Left renal pelvis (tissue), 4 donors: ENCODE measurements at places on chromosomes 3 and 15.

GRCh38 chr15:30941520-30941919, 37.8 kb downstream of the FAN1 start:
- DNase-seq: no peak

- DNase-seq: no peak
Measured at GRCh38 chr3:89525609-89526008, 418.2 kb downstream of the EPHA3 start.

DNA sequence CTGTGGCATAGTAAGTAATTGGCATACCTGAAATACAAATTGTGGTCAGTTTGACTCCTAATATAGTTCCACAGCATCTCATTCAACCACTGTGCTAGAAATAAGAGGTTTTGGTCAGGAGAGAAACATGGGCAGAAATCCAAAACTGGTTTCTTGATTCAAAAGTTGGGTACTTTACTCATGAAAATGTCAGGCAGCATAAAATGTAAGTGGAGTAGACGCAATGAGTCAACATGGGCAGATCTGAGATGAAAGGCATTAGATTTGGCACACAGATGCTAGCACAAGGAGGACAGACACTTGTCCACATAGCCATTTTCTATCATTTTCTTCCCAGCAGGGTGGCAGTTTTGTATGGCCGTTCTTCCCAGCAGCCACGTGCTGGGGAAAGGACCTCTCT, 255.8 kb upstream of the CDIN1 start:
- DNase-seq: no peak

- no peak for DNase-seq
Measured at GRCh38 chr3:14141144-14141543, 16.3 kb downstream of the TMEM43 start.

DNA sequence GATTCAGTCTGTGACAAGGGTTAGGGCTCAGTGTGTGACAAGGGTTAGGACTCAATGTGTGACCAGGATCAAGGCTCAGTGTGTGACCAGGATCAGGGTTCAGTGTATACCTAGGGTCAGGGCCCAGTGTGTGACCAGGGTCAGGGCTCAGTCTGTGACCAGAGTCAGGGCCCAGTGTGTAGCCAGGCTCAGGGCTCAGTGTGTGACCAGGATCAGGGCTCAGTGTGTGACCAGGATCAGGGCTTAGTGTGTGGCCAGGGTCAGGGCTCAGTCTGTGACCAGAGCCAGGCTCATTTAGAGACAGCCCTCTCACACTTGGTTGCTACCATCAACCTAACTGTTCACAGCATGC, 24.2 kb downstream of the LOXL1 start:
- DNase-seq: no peak

- DNase-seq: no peak
Measured at GRCh38 chr15:29424118-29424517, 154.5 kb upstream of the NSMCE3 start.

- no peak for DNase-seq
Measured at GRCh38 chr15:52652286-52652685, 26.9 kb downstream of the ATOSA start.

GRCh38 chr15:90165659-90166489, 35.3 kb upstream of the SEMA4B start:
- DNase-seq: no peak

DNA sequence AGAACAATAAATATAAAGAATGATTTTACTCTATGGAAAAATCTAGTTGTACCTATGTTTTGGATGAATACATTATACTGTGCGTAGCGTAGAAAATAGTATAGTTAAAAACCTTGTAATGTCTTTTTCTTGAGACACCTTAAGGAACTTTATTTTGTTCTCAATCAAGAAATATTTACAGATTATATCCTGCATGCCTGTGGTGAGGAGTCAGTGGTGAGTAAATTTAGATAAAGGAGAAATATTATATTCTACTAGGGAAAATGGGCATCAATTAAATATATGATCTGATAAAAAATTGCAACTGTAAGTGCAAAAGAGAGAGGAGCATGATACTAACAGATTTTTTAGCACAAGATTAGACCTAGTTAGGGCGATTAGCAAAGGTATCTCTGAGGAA, 157.7 kb downstream of the RBMS3 start:
- DNase-seq: no peak

DNA sequence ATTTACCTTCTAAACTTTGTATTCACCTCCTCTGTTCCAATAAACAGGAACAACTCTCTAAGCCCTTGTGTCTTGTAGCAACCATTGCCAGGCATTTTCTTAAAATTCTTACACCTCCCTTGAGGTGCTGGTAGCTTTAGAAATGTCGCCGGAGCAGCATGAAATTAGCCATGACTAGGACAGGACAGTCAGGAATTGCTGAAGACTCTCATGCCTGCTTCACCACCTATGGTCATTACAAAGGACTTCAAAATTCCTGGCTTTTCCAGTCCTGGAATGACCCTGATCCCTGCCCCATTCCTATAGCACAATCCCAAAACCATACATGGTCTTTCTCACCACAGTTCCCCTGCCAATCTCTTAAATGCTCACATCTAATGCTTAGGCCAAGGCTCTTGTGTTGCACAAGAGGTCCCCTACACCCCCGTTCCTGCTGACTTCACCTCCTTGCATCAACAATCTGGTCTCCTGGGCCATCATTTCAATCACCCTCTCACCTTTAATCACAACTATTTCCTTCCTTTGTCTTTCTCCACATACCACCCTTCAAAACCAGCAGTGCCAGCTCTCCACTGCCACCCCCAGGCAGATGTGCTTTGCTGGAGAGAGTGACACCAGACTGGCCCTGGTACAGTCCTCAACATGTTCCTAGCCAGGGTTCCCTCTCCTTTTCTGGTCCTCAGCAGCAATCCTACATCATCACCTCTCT, 113.2 kb upstream of the TJP1 start:
- DNase-seq: no peak

DNA sequence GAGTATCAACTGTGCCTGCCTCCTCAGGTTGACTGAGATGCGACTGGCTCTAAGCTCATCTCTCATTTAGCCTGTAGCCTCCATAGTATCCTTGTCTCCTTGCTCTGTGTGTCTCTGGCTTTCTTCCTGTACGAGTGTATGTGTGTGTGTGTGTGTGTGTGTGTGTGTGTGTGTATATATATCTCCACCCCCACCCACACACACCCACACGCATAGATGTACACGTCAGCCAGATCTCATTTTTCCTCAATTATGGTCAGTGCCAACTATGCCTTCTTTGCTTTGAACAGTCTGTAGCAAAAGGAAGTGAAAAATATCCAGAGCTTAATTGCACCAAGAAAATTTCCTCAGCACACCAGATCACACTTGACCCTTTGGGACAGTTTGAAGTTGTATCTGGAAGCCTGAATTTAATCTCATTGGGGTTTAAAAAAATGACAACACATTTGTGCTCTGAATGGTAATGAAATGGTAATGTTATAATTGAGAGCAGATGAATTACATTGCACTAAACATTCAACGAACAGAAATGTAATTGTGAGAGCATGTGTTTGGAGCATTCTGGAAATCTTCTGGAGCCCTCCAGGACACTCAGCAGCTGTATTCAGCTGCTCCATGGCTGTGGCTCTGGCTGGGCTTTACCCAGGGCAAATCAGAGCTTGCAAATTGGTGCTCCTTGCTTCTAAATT, 63.6 kb downstream of the RYR3 start:
- no peak for DNase-seq

GRCh38 chr3:89635137-89635536, 527.7 kb downstream of the EPHA3 start:
- no peak for DNase-seq

GRCh38 chr3:46992231-46992630, 12.8 kb downstream of the NBEAL2 start:
- no peak for DNase-seq

GRCh38 chr3:100108464-100109079, 5.7 kb downstream of the FILIP1L start:
- no peak for DNase-seq

- DNase-seq: no peak
Measured at GRCh38 chr3:54572197-54572895, 355.5 kb downstream of the LRTM1 start.

DNA sequence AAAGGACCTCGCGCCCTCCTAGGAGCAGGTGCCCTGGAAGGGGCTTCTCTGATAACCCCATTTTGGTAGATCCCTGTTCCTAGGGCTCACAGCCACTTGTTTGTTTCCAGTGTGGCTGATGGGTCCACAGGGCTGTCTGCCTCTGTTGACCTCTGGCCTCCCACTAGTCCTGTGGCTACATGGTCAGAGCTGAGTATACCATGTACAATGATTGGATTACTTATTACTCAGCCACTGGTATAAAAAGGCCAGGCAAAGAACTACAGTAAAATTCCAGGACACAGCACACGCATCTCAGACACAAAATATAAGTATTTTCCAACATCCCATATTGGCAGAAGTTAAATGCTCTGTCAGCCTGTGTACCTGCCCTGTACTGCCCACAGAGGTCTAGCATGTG, 277.3 kb downstream of the GABRG3 start:
- no peak for DNase-seq

- DNase-seq: no peak
Measured at GRCh38 chr3:6860149-6860953, 564 bp upstream of the GRM7 start.

- DNase-seq: no peak
Measured at GRCh38 chr15:59436774-59437141, 1.2 kb upstream of the FAM81A start.
